ENCODE measurements at places on chromosomes 7 and 10.

GRCh38 chr7:42091461-42092291 lies 145.3 kb downstream of the GLI3 start:
- DNase-seq = no peak

GRCh38 chr7:132112106-132112505 lies 464.2 kb downstream of the PLXNA4 start:
- no peak for DNase-seq

DNA sequence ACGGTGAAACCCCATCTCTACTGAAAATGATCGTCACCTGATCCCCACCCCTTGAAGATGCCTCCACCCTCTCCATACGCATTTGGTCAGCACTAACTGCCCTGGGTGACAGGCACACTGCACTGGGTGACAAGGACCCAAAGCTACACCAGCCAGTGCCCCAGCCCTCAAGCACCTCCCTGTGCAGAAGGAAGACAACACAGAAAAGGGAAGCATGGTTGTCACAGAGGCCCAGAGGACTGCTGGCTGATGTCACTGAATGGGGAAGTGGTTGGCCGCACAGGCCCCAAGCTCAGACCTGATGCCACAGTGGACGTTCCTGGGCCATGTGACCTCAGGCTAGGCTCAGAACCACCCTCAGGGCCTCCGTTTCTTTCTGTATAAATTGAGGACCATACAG lies 4.2 kb upstream of the PILRA start:
- DNase-seq = no peak

GRCh38 chr7:73577627-73578341 lies 595 bp downstream of the TBL2 start:
- no peak for DNase-seq

DNA sequence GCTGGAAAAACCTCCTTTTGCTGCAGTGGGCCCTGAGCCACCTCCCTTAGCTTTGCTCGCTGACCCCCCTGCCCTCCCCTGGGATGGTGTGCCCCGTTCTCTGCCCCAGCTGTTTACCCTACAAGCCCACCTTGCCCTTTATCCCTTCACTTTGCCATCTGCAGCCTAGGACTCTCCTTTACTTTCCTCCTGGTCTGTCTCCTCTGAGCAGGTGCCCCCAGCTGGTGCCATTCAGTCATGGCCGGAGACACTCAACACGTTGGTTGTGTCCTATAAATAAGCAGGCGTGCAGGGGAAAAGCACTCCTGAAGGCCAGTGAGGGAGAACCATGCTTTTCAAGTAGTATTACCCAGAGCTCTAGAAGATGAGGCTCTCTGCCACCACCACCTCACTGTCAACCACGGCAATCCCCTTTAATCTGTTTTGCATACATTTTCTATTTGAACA lies 6.1 kb downstream of the RASSF4 start:
- DNase-seq = no peak
